ENCODE measurements at places on chromosomes 11 and 22. TPM values are rescaled to one million over a fixed set of nuclear protein-coding genes. Genes with fewer than 3 reads are reported as not detected.

Gene YPEL1
- total RNA-seq = 2.9 TPM

Gene CDC42EP2
- total RNA-seq = 7.8 TPM

Gene MB
- total RNA-seq = 2.9 TPM

Gene CD151
- 396 TPM for total RNA-seq

Gene CDC42EP1
- 97.0 TPM for total RNA-seq

Gene OOSP4B
- not detected for total RNA-seq

Gene PANX3
- total RNA-seq = not detected

Gene SPA17
- total RNA-seq = 8.4 TPM

Gene ART5
- total RNA-seq = not detected

Gene PRODH
- total RNA-seq = 11.6 TPM

Gene NLRP14
- 0.10 TPM for total RNA-seq

Gene PANX2
- total RNA-seq = not detected

Gene IGSF22
- 1.3 TPM for total RNA-seq

Gene TNNT3
- 0.72 TPM for total RNA-seq

Gene MN1
- total RNA-seq = 1.5 TPM

Gene LRRC55
- 0.27 TPM for total RNA-seq

Gene CNGA4
- 0.12 TPM for total RNA-seq

Gene THYN1
- total RNA-seq = 38.2 TPM

Gene ZC3H12C
- 9.2 TPM for total RNA-seq

Gene GPR83
- 0.13 TPM for total RNA-seq

All from colonic mucosa (tissue), 4 donors.